ENCODE measurements at places on chromosomes 7 and 10. TPM values are rescaled to one million over a fixed set of nuclear protein-coding genes. Genes with fewer than 3 reads are reported as not detected.
A peak's percentile ranks its signal among the peaks of the same experiment; 100 is the strongest.

- no peaks in the 10 kb centered on the region for H3K36me3 ChIP-seq
- H3K27ac ChIP-seq = no peak overlapping the region
- no peaks in the 10 kb centered on the region for H3K27me3 ChIP-seq
- no peaks in the 10 kb centered on the region for H3K4me1 ChIP-seq
- DNase-seq = no peak
Measured at GRCh38 chr10:3681642-3682554, 103.1 kb downstream of the KLF6 start.

DNA sequence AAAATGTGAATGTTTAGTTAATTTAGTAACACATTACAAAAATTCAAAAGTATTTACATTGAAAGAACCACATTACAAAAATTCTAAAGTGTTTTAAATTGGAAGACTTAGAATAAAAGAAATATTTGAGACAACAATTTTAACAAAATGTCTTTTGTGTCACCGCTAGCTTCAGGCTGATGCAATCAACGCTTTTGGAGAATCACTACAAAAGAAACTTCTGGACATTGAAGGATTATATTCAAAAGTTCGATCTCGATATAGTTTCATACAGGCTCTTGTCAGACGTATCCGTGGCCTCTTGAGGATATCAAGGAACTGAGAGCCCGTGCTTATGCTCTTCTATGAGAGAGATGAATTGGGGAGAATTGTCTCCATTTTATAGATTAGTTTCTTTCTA lies 14.1 kb upstream of the STMP1 start:
- DNase-seq = no peak
- H3K36me3 ChIP-seq = peaks cover 31% of the 10 kb centered on the region

DNA sequence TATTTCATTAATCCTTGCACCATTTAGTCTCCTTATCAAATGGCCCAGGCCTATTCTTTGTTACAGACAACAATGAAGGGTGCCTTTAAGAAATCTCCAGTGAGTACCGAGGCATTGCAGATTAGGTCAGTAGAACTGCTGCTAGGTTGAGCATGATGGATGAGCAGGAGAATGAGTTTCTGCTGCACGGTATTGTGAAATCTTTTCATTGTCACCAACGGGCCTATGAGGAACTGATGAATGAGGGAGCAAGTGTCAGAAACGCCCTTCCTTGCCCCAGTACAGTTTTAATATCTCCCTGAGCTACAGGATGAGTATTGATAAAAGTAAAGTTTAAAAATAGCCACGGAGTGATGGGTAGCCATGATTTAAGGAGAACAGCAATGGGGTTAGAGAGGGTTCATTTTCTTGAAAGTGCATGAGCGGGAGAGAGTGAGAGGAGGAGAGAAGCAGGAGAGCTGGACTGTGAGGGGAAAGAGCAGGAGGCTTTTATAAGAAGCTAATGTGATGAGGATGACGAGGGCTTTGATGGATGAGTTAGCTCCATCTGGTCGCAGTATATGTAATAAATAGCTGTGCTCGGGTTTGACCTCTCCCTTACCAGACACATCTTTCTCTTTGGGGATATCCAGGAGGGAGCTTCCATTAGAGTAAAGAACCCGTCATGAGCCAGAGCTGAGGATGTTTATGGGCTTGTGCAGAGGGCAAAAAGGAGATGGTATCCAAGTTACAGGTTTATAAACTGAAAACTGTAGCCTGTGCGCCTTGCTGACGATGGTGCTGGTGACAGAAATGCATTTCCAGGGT lies 526.1 kb downstream of the LRMDA start:
- no peaks in the 10 kb centered on the region for H3K27me3 ChIP-seq
- no peak overlapping the region for H3K4me3 ChIP-seq
- H3K4me1 ChIP-seq = no peaks in the 10 kb centered on the region
- no peak overlapping the region for H3K27ac ChIP-seq
- DNase-seq = no peak

GRCh38 chr10:32692174-32692573 lies 246.2 kb downstream of the CCDC7 start:
- no peak for DNase-seq
- H3K27me3 ChIP-seq = no peaks in the 10 kb centered on the region
- H3K36me3 ChIP-seq = no peaks in the 10 kb centered on the region

GRCh38 chr7:134931487-134931886 lies 54.8 kb upstream of the AGBL3 start:
- no peak overlapping the region for H3K4me3 ChIP-seq
- H3K36me3 ChIP-seq = no peaks in the 10 kb centered on the region

DNA sequence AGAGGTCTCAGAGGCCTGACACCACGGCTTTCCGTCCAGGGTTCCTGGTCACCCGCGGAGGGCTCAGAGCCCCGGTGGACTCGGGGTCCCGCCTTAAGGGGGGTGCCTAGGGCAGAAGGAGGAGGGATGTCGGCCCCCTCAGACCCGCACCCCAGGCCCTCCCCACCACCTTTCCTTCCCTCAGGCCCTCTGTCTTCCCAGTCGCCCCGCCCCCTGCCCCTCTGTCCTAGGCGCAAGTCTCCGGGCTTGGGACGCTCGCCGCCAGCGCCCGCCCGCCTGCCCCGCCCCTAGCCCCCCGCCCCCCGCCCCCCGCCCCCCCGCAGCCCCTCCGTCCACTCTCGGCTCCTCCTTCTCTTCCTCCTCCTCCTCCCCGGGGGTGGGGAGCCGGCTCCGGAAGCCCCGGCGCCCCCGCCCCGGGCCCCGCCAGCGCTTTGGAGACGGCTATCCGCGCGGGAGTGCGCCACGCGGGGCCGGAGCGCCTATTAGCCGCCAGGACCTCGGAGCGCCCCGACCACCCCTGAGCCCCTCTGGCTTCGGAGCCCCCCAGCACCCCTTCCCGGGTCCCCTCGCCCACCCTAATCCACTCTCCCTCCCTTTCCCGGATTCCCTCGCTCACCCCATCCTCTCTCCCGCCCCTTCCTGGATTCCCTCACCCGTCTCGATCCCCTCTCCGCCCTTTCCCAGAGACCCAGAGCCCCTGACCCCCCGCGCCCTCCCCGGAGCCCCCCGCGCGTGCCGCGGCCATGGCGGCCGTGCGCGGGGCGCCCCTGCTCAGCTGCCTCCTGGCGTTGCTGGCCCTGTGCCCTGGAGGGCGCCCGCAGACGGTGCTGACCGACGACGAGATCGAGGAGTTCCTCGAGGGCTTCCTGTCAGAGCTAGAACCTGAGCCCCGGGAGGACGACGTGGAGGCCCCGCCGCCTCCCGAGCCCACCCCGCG lies at the start of gene AEBP1:
Gene AEBP1, plus strand, starts transcription at position 423 of the 937 bp plus-strand sequence. Its CDS starts 321 bp downstream, at position 744.
- H3K4me1 ChIP-seq = peaks cover 5% of the 10 kb centered on the region
- H3K4me3 ChIP-seq = no peak within 1 kb of the TSS
- no peak for DNase-seq
- no peaks in the 10 kb centered on the region for H3K36me3 ChIP-seq
- H3K27me3 ChIP-seq = peaks cover 7% of the 10 kb centered on the region

GRCh38 chr10:94172332-94172731 lies 178.6 kb downstream of the PLCE1 start:
- H3K4me1 ChIP-seq = no peaks in the 10 kb centered on the region
- no peak overlapping the region for H3K4me3 ChIP-seq
- H3K36me3 ChIP-seq = no peaks in the 10 kb centered on the region

- no peaks in the 10 kb centered on the region for H3K36me3 ChIP-seq
- peaks cover 36% of the 10 kb centered on the region for H3K4me1 ChIP-seq
- no peaks in the 10 kb centered on the region for H3K27me3 ChIP-seq
- H3K27ac ChIP-seq = peak overlapping the region; percentile 46
- no peak for DNase-seq
- H3K4me3 ChIP-seq = peak overlapping the region; percentile 28
Measured at GRCh38 chr7:92809397-92809759, 27.0 kb downstream of the CDK6 start.

- no peaks in the 10 kb centered on the region for H3K4me1 ChIP-seq
- H3K27ac ChIP-seq = no peak overlapping the region
- no peaks in the 10 kb centered on the region for H3K27me3 ChIP-seq
- no peak for DNase-seq
Measured at GRCh38 chr10:121325490-121326231, 272.6 kb downstream of the FGFR2 start.

DNA sequence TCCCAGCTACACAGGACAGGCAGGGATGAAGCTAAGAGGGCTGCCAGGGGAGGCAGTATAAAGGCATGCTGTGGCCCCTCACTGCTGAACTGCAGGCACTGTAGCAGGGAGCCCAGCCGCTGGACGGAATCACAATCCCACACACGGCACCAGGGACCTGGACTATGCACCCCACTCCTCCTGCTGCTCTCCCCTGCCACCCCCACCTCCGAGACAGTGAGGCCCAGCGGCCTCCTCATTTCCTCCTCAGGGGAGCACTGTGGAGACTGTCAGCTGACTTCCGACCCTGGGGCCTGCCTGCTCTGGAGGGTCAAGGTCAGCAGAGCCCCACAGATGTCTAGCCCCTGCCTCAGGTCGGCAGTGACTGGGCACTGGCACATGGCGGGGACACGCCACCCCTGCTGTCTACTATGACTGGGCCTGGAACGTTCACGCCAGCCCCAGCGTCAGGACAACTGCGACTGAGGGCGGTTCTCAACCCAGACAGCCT lies 92.7 kb downstream of the FAM53B start:
- H3K4me1 ChIP-seq = peaks cover 100% of the 10 kb centered on the region
- peak overlapping the region; percentile 79 for H3K27ac ChIP-seq
- no peak for DNase-seq
- H3K4me3 ChIP-seq = no peak overlapping the region
- peaks cover 7% of the 10 kb centered on the region for H3K36me3 ChIP-seq

DNA sequence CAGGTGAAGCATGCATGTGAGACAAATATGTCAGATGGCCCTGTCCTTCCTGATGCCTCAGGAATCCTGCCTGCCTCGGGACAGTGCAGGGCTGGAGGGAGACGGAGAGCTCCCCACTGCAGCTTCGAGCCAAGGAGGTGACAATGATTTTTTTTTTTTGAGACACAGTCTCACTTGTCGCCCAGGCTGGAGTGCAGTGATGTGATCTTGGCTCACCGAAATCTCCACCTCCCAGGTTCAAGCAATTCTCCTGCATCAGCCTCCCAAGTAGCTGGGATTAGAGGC lies 68.8 kb downstream of the OAT start:
- H3K27ac ChIP-seq = no peak overlapping the region
- no peak overlapping the region for H3K4me3 ChIP-seq
- no peaks in the 10 kb centered on the region for H3K4me1 ChIP-seq
- no peaks in the 10 kb centered on the region for H3K36me3 ChIP-seq
- H3K27me3 ChIP-seq = no peaks in the 10 kb centered on the region

DNA sequence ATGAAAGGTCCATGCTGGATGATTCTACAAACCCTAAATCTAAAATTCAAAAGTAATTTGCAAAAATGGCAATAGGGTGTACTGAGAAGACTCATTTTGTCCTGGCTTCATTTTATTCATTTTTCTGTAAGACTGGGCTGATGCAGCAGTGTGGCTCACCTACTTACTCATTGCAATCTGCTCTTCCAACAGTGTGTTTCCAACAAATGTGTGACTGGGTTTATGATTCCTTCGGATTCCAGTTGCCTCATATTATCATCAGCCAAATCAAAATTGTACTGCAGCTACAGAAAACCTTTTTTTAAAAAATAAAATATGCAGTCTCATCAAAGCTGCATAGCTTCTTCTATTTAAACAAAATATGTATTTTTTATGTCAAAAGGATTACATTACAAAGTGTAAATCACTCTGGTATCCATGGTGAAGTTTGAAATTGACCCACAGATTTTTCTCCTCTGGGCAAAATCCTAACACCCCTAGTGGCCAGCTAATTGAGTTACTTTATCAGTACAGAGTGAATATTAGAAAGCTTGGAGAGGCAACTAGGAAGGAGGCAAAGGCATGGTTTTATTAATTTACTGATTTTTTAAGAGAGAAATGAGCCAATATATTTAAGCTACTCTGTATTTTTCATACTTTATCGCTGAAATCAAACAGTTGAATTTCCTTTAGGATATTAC lies 390.3 kb downstream of the MAGI2 start:
- no peaks in the 10 kb centered on the region for H3K27me3 ChIP-seq
- no peak for DNase-seq
- H3K36me3 ChIP-seq = no peaks in the 10 kb centered on the region
- H3K4me1 ChIP-seq = no peaks in the 10 kb centered on the region

GRCh38 chr7:66344166-66344565 lies 139.0 kb downstream of the TPST1 start:
- no peaks in the 10 kb centered on the region for H3K36me3 ChIP-seq
- no peak for DNase-seq
- no peaks in the 10 kb centered on the region for H3K27me3 ChIP-seq
- no peak overlapping the region for H3K4me3 ChIP-seq
- no peaks in the 10 kb centered on the region for H3K4me1 ChIP-seq

DNA sequence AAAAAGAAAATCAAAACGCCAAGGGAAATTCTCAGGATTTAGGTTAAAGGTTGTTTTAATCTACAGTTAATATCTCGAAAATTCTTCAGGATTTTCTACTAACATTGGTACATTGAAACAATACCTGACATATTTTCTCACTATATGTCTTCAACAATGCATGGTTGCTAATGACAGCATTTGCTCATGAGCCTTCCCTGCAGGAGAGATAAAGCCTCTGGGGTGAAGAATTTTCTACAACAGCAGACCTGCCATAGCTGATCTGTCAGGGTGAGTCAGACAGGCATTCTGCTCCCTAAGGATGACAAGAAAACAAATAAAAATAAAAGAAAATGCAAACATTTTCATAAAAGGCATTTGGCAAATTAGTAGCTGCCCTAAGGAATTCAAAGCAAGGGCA lies 11.7 kb upstream of the GPR37 start:
- no peak for DNase-seq
- H3K36me3 ChIP-seq = no peaks in the 10 kb centered on the region
- no peaks in the 10 kb centered on the region for H3K4me1 ChIP-seq
- no peak overlapping the region for H3K27ac ChIP-seq
- H3K27me3 ChIP-seq = no peaks in the 10 kb centered on the region

DNA sequence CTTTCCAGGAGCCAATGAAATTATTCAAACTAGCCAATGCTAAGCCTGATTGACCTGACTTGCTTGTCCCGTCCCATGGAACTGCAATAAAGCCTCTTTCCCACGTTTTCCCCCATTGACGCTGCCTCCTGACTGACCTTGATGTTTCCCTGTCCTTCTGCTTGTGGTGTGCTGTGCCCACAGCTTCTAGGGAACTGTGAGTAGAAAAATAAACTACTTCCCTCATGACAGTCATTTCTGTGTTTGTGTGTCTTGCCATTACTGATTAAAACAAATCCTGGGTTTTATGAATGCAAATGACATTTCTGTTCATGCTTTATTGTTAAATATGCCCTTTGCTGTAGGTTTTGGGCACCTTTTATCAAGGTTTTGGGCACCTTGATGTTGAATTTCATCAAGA lies 91.3 kb upstream of the ABI1 start:
- H3K4me3 ChIP-seq = no peak overlapping the region
- H3K27me3 ChIP-seq = no peaks in the 10 kb centered on the region
- no peaks in the 10 kb centered on the region for H3K4me1 ChIP-seq
- no peaks in the 10 kb centered on the region for H3K36me3 ChIP-seq
- DNase-seq = no peak

The LMOD2 gene
- 0.17 TPM for polyA plus RNA-seq

The MORN4 gene
- 0.94 TPM for polyA plus RNA-seq

The CYP2W1 gene
- polyA plus RNA-seq = not detected

The NKX1-2 gene
- polyA plus RNA-seq = not detected

The STAMBPL1 gene
- 12.0 TPM for polyA plus RNA-seq

The GHRHR gene
- polyA plus RNA-seq = not detected

The CDC14C gene
- not detected for polyA plus RNA-seq

The SAMD8 gene
- 6.9 TPM for polyA plus RNA-seq

Measured in CD4-positive, alpha-beta memory T cell (primary cell).